Stimulated activated CD8-positive, alpha-beta memory T cell treated with anti-CD3 and anti-CD28 coated beads, Interleukin-7, amount 100 ng/mL, for 4 hours (primary cell): ENCODE measurements at places on chromosomes 4 and X.

GRCh38 chr4:38924353-38924752 lies 56.7 kb downstream of the FAM114A1 start:
- no peak for DNase-seq

- no peak for DNase-seq
These were observed 140.5 kb downstream of the GRIA3 start for GRCh38 chrX:123324625-123325024.

DNA sequence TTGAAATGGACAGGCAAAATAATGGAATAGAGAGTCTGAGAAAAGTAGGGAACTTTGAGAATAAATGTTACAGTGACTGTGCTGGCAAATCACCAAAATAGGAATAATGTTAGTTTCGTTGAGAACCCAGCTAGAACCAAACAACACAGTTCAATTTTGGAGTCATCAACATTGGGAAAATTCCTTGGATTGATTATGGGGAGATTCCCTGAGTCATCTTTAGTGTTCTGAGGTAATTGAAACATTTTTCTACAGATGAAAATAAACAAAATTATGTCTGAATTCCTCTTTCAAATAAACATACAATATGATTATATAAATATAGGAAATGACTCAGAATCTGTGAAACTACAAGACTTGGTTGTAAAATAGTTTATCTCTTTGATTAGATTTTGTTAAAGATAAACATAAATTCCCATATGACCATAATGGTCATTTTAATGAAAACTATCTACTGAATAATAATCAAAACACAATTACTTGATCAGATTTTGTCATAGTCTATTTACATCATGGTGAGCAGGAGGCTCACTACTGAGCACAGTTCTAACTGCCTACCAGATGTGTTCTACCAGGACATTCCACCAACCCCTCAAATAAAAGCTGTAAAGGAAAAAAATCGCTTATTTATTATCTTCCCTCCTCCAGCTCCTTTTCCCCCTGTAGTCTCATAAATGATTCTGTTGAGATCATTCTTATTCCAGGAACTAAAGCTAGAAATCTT lies 51.4 kb upstream of the GABRA2 start:
- no peak for DNase-seq

GRCh38 chrX:115229337-115230003 lies 4.4 kb downstream of the LRCH2 start:
- DNase-seq: no peak

DNA sequence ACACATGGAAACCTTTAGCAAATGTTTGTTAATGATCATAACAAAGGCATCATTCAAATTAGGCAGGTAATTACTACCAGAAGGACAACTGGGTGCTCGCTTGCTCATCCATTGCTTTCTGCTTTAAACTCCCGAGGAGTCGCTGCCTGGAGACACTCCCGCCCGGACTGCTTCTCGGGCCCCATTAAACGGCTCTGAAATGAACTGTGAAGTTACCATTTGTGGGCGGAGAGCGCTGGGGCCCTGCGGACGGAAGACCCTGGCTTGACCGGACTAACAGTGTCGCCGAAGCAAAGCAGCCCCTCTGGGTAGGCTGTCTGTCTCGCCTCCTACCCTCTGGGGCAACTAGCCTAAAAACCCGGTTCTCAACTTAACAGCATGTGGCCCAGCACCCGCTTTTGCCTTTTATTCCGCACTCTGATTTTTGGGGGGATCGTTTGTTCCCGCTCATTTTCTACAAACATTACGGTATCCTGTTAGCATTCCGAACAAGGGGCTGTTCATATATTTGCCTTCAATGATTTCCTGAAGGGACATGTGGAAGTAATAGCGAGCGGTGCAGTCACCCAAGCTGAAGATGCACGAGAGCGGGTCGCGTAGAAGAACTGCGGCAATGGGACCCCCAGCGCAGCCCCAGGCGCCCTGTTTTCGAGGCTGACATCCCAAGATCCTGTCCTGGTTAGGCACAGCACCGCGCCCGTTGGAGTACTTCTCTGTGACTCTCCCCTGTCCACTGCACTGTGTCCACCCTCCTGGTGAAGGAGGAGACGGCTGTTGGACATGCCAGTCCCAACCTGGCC lies 1.6 kb upstream of the PDGFRA start:
- DNase-seq: no peak

DNA sequence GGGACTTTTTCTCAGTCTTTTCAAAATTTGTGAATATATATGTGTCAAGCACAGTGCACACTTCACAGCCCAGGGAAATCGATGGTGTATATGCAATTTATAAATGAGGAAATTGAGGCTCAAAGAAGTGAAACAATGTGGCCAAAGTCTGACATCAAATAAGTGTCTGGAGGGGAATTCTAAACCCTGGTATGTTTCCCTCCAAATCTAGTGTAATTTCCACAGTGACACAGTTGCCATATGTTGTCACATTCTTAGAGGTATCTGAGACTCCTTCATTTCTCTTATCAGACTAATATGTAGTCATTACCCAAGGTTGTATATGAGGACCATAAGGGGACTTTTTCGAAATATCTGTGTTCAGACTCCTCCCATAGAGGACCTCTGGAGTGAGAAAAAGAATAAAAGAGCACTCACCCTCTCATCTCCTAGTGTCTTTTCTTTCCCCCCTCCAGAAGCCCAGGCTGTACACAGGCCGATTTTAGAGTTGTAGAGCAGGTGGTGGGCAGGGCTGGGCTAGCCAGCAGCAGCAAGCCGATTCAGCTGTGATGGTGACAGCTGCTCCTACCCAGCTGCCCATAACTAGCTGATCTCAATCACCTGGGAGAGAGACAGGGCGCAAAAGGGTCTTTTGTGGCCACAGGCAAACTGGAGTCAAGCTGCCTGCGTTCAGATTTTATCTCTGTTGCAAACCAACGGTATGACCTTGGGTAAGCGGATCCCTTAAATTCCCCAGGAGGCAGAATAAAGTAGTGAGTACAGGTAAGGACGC lies 55.1 kb downstream of the CLCN5 start:
- no peak for DNase-seq
